HFFc6 (cell line): ENCODE measurements at places on chromosomes 3 and 15. TPM values are rescaled to one million over a fixed set of nuclear protein-coding genes. Genes with fewer than 3 reads are reported as not detected.

Gene RTP3
- total RNA-seq: not detected in 3 replicates

DNA sequence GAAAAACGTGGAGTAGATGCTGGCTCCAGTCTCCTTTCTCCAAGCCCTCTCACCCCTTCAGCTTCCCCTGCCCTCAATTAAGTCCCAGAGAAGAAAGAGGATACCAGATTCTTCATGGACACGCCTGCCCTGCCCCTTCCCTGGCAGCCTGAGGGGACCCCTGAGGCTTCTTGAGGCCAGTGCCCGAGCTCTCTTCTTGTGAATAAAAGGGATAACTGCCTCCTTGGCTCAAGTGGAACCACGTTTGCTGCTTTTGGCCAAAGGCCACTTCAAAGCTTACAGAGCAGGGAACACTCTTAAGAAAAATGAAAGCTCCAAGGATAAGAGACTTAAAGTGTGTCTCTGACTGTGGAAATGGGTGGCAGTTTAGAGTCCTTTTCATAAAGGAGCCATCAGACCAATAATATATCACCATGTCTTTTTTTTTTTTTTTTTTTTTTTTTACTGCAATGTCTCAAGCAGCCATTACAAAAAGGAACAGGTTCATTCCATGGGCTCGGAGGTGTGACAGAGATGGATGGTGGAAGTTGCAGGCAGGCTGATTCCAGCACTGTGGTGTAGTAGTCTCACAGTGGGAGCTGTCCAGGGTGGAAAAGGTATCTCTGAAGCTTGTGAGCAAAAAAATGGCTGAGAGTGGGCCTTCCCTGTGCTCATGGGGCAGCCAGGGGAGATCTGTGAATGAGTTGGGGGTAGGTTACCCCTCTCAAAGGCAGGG is 108.8 kb downstream of the SEMA5B start:
- no peak overlapping the region for H3K4me3 ChIP-seq
- no peak overlapping the region for H3K27ac ChIP-seq
- H3K36me3 ChIP-seq: no peaks in the 10 kb centered on the region
- DNase-seq: peak; percentile 14
- H3K4me1 ChIP-seq: no peaks in the 10 kb centered on the region

DNA sequence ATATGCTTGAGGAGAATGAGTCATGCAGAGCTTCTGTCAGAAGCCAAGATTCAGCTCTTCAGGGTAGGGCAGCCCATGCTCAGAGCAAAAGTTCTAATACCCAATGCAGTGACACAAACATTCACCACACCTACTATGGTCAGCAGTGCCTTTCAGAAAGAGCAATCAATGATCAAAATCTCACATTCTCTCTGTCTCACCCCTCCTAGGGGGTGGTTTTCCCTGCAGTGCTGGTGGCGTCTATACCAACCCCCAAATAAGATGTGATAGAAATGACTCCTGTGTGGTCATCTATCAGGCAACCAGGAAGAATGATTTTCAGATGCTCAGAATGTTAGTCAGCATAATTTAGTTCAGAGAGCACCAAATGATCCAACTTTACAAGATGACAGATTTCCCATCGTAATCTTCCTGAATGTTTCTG is 385.3 kb downstream of the NTRK3 start:
- H3K4me1 ChIP-seq: peaks cover 77% of the 10 kb centered on the region
- H3K27ac ChIP-seq: peak overlapping the region; percentile 84
- H3K4me3 ChIP-seq: peak overlapping the region; percentile 70
- no peaks in the 10 kb centered on the region for H3K36me3 ChIP-seq

- no peaks in the 10 kb centered on the region for H3K27me3 ChIP-seq
- H3K4me1 ChIP-seq: peaks cover 61% of the 10 kb centered on the region
- H3K27ac ChIP-seq: no peak overlapping the region
- DNase-seq: no peak
- H3K4me3 ChIP-seq: no peak overlapping the region
Measured at GRCh38 chr3:160125258-160125657, 100.0 kb upstream of the C3orf80 start.

DNA sequence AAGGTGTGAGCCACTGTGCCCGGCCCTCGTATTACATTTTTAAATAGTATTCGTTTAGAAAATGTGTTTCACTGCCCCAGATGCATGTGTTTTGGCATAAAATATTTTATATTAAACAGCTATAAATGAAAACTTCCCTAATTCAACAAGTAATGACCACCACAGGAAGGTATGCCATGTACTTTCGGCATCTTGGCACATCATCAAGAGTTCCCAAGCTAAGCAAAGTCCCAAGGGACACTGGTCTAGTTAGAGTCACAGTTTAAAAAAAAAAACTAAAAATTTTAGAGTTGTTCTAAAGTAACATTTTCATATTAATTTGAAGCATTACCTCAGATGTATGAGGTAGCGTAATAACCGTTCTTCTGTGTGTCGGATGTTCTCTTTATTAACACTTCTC is 15.6 kb upstream of the ARPP19 start:
- DNase-seq: no peak
- H3K4me3 ChIP-seq: no peak overlapping the region
